ENCODE measurements at places on chromosomes 2 and 18.
A peak's percentile ranks its signal among the peaks of the same experiment; 100 is the strongest.

GRCh38 chr2:169928463-169928864, 101.2 kb downstream of the UBR3 start:
- DNase-seq = peak; percentile 29

DNA sequence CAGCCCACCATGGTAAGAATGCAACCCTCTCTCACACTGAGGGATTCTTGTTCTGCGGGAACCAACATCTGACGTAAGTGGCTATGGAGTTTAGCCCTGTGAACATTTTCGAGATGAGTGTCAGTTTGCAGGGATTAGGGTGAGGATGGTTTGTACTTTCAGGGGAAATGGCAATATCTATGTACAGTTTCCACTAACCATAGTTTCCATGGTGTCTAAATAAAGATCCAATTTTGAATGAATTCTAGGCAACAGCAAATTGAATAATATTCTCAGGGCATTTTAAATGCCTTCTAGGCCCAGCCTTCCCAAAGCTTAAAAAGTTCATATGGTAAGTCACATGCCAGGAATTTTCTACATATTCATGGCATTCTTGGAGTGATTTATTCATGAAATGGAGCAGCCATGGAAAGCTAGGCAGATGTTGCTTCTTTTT, 105.4 kb upstream of the MMADHC start:
- no peak for DNase-seq

GRCh38 chr2:180017784-180018183, 10.7 kb upstream of the CWC22 start:
- no peak for DNase-seq

DNA sequence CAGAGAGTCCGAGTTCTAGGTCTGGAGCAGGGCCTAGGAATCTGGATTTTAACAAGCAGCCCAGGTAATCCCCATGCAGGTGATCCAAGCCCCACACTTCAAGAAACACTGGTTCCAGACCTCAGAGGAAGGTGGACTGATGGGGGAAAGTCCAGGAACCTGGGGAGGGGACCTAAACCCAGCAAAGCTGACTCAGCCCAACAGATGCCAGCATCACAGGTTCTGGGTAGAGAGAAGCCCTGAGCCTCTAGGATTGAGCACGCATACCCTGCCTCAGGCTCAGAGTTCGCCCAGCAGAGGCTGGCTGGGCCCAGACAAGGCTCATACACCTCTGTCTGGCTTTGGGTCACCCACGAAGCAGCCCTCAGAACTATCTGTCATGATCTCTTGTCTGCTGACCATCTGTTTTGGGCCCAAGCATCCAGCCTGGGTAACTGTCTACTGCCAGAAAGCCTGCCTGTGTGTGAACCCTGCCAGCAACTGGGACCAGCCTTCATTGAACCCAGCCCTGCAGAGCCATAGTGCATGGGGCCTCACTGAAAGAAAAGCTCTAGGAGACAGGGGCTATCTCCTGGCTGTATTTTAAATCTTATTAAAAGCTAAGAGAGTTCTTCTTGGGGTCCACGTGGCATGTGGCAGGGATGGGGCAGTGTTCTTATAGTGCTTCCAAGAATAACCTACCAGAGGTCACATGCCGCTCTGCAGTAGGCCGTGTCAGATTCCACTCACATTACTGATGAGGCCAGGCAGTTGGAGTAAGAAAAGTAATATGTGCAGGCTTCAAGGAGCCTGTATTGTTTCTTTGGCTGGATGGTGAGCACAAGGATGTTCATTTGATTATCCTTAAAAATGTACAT, 7.4 kb downstream of the TMEM127 start:
- no peak for DNase-seq

GRCh38 chr18:34880882-34881834, 160.1 kb upstream of the MAPRE2 start:
- no peak for DNase-seq

GRCh38 chr2:149057401-149057800, 18.9 kb downstream of the LYPD6B start:
- no peak for DNase-seq

DNA sequence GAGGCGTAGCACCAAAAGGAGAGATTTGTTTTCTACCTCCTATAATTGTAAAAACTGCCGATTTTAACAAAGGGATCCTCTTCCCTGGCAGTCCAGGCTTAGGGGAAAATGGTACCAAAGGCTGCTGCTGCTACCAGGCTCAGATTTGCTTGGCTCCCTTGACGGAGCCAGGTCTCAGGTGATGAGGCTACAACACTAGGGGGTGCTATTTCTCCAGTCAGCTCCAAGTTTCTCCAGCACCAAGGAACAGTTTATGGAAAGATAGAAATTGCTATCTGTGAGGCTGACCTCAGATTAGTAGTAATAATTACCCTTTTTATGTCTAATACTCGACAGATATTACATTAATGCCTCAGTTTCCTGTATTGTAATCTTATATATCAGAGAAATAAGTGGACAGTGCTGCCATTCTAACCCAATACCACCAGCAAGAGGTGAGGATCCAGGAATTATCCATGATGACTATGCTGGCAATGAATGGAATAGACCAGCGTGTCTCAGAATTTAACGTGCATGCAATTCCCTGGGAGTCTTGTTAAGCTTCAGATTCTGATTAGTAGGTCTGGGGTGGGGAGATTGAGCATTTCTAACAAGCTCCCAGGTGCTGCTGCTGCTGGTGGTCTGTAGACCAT, 111.3 kb downstream of the ESCO1 start:
- peak; percentile 71 for DNase-seq

DNA sequence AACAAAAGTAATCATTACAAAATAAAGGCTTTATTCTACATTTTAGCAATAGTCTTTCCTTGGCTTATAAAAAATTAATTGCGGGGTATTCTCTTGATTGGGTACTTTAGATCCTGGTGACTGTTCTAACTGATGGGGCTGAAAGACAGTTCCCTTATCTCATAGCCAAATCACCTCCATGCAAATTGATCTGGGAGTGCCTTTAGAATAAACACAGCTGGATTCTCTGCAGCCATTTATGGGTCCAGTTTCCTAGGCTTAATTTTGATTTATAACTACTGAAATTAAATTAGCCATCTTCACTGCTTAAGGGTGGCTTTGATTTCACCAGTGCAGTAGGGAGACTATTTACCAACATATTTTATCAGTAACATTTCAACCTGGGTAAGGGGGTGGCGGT, 337.1 kb downstream of the NRXN1 start:
- peak; percentile 27 for DNase-seq

- no peak for DNase-seq
Observed at GRCh38 chr2:148042219-148042618, 21.3 kb downstream of the MBD5 start.

DNA sequence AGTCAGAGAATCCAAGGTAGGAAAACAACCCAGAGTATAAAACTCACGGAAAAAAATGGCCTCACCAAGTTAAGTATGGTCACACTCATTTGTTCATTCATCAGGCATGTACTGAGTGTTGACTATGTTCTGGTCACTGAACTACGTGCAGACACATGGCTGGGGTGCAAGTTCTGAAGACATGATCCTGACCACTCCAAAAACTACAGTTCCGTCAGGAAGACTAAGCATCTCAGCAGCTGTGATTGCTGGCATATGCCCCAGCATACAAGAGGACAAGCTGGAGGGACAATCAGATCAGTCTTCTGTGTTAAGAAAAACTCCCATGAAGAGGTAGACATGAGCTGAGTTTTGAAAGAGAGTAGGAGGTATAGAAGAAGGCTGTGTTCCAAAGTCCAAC, 72.8 kb downstream of the TCF4 start:
- no peak for DNase-seq

DNA sequence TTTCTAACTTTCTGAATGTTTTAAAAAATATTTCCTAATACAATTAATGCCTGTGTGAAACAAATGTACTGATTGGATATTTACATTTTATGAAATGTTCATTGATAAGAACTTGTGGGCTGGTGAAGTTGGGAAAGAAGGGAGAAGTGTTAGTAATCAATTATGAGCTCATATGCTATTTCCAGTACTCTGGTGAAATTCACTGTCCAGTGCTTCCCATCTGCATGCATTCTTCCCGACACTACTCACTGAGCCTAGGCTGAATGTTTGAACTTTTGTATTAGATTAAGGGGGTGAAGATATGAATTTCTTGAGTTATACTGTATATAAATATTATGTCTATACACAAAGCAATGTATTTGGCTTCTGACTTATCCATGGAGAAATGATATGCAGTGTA, 36.0 kb downstream of the SKA1 start:
- DNase-seq = no peak

DNA sequence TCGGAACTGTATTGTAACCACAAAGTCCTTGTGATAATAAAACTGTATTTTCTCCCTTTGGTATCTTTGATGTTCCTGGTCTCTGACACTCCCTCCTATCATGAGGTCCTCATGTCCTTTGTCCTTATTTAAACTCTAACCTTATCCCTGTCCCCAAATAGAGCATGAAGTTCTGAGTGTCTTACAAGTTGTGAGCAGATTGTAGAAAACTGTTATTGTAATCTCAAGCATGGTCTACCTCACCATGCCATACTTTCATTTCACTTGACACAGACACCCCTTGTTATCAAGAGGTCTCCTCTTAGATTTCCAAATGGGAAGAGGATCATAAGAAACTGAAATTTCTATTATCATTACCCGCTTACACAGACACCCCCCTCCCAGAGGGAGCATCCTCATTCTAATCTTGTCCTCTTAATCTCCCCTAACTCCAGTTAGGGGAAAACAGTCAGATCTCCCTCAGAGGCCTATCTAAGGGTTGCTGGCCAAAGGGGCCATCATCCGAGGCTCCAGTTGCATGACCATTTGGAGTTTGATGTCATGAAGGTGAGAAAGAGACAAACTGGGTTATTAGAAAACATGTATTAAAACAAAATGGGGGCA, 29.0 kb downstream of the MYO3B start:
- DNase-seq = no peak

- DNase-seq = no peak
Observed at GRCh38 chr2:14638488-14638887, 6.0 kb downstream of the LRATD1 start.

DNA sequence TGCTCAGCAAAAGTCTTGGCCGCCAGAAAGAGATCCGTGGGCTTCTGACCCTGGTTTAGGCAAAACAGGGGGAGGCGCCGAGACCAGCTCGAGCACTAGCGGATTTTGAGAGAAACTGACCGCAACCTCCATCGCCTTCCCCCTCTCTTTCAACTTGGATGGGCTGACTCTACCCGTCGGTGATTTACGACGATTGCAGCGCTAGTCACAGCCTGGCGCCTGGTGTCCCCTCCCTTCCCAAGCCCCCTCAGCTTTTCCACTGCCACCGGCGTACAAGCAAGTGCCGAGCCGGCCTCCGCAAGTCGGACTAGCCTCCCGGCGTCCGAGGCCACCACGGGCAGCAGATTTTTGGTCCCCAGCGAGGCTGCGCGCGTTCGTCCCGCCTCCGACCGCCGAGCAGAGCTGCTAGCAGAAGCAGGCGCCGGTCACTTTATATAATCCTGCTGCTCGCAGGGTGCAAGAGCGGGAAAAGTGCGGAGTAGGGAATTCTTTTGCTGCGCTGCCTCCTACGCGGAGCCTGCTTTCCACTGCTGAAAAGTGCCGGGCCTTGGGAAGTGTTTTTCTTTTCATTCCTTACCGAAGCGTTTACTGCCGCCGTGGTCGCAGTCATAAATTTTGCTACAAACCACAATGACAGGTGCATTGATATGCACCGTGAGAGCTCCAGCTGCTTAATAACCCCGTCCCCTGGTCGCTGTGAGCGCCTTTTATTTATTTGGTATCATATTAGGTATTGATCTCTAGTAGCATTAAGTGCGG, 7.7 kb downstream of the HOXD3 start:
- no peak for DNase-seq

GRCh38 chr18:39448942-39449341, 1883.3 kb upstream of the CELF4 start:
- DNase-seq = no peak

DNA sequence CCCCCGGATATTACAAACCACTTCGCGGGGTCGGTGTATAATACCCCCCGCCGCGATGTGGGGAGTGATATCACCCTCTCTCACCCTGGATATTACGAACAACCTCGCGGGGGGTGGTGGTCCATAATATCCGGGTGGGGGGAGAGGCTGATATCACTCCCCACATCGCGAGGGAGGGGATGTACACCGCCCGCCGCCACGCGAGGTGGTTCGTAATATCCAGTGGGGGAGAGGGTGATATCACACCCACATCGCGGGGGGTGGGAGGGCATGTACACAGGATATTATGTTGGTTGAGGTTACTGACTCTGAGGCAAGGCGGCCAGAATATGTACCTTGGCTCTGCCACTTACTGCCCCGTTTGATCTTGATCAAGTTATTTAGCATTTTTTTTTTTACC, 14.8 kb upstream of the CWC22 start:
- DNase-seq = no peak

- DNase-seq = no peak
Observed at GRCh38 chr2:215961981-215962380, 51.4 kb downstream of the MREG start.

DNA sequence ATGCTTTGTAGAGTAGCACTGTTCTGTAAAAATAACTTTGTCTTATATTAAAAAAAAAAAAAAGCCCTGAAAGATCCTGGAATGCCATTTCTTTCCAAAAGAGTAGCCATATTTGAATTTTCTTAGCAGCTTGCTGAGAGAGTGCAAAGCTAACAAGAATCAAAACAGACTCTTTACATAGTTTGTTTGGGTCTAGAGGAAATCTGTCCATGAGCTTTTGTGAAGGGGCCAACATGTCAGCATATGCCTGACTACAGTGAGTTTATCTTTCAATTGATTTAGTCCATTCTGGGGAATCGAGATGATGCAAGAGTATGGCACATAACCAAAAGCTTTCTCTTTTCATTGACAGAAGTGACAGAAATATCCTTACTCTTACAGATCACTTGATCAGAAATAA, 777.7 kb upstream of the ACVR2A start:
- no peak for DNase-seq

DNA sequence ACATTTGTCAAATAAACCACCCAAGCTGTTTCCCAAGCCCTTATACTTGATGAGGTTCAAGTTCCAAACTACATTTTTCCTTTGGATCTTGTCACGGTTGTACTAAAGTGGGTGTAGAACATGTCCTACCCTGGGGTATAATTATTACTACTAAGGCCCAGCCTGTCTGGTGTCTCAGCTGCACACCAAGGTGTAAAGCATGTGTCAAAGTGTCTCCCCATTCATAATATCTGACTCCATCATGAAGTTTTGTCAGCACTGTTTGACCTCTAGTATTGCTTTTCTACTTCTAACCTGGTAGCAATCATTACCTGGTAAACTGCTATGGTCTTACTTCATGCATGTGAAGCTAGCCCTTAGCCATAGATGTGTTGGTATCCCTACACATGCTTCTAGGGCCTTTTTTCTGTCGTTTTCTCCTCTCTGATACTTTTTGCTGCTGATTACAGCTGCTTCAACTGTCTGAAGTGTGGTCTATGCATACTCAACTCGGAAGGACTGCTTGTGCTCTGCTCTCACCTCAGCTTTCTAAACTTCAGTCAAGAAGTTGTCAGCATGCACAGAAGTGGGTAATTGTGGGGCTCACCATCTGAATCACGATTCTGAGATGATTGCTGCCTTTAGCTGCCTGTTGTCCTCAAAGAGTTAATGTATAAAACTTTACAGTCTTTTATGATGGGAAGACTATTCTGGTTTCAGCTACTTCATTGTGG, 445.7 kb upstream of the TRIB2 start:
- no peak for DNase-seq

- peak; percentile 14 for DNase-seq
Observed at GRCh38 chr2:37026050-37026449, 58.1 kb downstream of the HEATR5B start.

- no peak for DNase-seq
Observed at GRCh38 chr2:225581906-225582305, 182.4 kb downstream of the NYAP2 start.

GRCh38 chr2:74835831-74836674, 2.1 kb downstream of the HK2 start:
- peak; percentile 75 for DNase-seq

Data from SK-N-SH (cell line).